ENCODE measurements at places on chromosomes 11 and 22.

DNA sequence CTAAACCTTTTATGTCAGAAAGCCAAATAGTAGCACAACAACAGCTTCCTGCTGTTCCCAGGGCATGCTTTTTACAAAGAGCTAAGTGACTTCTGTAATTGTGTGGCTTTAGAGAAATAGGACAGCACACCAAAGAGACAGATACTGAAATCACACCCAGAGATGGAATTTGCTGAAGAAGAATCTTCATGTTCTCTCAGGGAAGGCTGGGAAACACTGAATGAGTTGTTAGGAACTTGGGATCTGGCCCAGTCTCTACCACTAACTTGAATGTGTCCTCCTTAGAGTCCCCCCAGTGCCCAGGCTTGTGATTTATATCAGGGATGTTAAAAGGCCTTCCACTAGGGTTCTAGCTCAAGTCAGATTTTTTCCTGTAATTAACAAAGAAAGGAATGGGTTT, 175.2 kb downstream of the DBX1 start:
- no peak for DNase-seq

GRCh38 chr22:33908171-33909074, 11.9 kb downstream of the LARGE1 start:
- DNase-seq: no peak

DNA sequence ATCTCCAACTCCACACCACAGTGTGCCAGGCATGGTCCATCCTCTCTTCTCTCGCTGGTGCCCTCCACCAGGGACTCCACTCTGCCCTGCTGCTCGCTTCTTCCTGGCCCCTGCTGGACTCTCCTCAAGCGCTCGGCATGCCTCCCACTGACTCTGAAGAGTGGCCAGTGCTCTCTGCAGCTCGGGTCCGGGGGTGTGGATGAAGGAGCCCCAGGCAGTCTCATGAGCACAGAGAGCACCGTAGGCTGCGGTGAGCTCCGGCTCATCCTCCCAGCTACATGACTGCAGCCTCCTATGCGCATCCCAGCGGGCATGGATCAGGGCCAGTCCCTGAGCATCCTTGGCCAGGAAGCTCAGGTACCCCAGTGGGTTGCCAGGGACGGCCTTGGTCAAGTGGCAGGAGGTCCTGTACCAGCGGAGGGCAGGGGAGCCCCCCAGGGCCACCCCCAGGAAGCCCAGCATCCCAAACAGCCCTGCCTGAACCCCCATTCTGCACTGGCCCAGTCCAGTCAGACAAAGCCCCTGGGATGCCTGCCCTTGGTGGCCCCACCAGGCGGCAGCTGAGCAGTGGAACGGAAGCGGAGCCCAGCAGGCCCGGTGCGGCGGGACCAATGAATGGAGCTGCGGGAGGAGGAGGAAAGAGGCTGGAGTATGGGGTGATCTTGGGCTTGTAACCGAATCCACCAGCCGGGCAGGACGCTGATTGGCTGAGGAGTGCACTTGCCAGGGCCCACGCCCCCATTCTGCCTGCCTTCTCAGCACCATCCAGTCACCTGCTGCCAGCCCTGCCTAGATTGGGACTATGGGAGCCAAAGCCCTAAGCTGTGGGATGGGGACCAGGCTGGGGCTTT, at the start of gene PLA2G3:
TSS of gene PLA2G3 (minus strand) at position 643 of the 851 bp plus-strand sequence. CDS start at position 489, 154 bp downstream.
- DNase-seq: no peak

GRCh38 chr11:65851083-65851579, 6.8 kb downstream of the CFL1 start:
- no peak for DNase-seq

GRCh38 chr11:60790726-60791125, 5.6 kb downstream of the MS4A10 start:
- no peak for DNase-seq

- DNase-seq: no peak
Observed at GRCh38 chr22:43310311-43310710, 32.9 kb downstream of the SCUBE1 start.

GRCh38 chr11:36419791-36420424, 90.2 kb downstream of the TRAF6 start:
- no peak for DNase-seq

DNA sequence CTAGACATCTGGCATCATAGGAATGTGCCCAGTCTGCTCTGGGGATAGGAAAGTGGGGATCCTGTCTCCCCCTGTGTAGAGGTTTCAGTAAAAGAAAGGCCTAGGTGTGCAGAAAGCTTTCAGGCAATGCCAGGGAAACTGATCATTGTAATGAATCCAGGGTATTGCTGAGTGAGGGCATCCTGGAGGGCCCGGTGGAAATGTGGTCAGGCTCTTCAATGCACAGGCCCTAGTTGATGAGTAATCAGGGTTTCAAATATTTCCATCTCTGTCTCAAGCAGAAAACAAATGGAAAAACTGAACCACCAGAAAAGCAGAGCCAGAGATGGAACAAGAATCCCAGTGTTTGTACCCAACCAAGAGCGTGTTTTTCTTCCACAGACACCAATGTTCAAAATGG, 2.0 kb downstream of the CD3E start:
- peak; percentile 54 for DNase-seq

- DNase-seq: no peak
Observed at GRCh38 chr11:112002491-112003216, 22.6 kb upstream of the DLAT start.

DNA sequence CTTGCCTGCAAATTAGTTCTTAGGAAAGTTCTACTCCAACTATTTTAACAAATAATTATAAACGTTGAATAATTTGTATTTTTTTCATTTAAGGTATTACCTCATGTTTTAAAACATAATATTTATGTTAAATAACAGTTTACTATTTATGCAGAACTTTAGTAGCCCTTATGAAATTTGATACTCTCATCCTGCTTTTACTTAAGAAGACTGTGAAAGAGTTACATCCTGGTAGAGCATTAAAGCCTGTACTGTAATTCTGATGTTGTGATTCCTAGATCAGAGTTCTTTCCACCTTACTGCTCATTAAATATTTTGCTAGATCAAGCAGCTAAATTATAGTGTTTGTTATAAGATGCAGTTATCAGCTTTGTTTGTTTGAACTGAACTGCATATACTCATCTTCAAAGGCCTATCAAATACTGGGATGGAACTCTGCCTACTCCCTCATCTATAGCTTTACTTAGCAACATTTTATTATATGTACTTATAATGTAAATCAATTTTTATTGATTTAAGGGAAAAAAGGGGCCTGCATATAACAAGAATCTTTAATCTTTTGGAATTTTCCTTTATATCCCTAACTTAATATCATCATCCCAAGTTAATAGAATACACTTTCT, 304.2 kb downstream of the DYNC2H1 start:
- DNase-seq: no peak

DNA sequence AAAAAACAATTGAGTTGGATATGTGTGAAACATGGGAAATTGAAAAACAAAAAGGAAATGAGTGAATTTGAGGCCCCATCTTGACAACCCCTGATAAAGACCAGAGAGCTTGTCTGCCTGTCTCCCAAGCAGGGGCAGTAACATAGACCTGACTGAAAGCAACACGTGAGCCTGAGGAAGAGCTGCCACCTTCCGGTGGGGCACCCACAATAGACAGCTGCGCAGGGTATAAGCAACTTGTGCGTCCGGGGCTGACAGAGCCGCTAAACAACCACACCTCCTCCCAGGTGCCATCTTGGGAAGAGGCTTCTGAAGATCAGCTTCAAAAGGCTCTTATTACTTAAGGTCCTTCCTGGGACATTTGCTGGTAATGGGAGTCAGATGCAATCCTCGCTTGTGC, 166.8 kb downstream of the NTM start:
- no peak for DNase-seq

GRCh38 chr22:47035425-47035881, 273.0 kb downstream of the TBC1D22A start:
- DNase-seq: no peak

GRCh38 chr11:112012874-112013273, 12.3 kb upstream of the DLAT start:
- DNase-seq: no peak

DNA sequence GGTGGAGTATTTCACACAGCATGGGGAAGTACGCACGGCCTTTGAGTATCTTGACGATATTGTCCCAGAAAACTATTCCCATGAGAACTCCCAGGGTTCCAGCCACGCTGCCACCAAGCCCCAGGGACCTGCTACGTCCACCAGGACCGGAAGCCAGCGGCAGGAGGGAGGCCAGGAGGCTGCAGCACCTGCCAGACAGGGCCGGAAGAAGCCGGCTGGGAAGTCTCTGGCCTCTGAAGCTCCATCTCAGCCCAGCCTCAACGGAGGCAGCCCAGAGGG, 32.6 kb downstream of the IGHMBP2 start:
- no peak for DNase-seq

DNA sequence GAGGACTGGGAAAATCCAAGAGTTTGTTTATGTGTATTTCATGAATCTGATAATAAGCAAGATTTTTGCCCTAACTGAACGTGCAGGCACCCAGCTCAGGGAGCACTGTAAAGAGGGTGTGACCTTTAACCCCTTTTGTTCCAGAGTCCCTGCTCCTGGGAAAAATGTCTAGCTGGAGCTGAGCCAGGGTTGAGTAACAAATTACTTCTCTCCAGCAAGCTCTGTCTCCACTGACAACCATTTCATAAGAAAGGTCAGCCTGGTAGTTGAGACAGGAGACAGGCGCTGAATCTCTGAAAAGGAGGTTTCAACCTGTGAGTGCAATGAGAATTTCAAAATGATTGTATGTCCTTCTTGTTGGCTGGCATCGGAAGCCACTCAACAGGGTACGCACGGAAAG, 156.4 kb upstream of the NARS2 start:
- DNase-seq: no peak

DNA sequence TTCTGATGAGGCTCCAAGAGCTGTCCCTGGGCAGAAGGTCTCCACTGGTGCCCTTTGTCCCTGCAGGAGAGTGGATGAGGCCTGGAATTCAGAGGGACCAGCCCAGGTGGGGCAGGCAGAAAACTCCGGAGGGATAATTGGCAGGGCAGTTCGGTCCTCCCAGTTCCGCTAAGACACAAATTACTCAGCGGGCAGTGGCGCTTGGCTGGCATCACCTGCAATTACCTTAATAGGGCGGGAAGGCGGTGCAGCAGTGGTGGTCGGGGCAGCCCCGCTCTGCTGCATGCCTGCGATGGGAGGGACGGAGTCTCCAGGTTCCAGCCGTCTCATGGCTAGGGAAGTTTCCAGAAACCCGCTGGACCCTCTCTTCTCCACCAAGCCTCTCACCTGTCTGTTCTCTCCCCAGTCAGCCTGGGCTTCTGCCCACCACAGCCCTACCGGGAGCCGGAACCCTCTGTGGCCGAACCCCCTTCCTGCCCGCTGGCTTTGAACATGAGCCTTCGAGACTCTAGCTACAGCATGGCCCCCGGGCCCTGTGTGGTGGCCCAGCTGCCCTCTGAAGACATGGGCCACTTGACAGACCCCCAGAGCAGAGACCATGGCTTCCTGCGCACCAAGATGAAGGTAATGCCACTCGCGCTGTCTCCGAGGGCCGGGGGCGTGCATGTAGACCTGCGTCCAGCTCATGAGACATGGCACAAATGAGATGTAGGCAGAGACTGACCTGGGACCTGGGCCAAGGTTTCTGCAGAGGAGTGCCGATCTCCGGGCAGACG, 7.0 kb downstream of the OVOL1 start:
- DNase-seq: no peak

- DNase-seq: no peak
Observed at GRCh38 chr11:12091956-12092558, 18.3 kb upstream of the MICAL2 start.

GRCh38 chr11:116272181-116272789, 500.5 kb downstream of the BUD13 start:
- no peak for DNase-seq

GRCh38 chr11:46451759-46452158, 60.2 kb upstream of the CHRM4 start:
- no peak for DNase-seq

DNA sequence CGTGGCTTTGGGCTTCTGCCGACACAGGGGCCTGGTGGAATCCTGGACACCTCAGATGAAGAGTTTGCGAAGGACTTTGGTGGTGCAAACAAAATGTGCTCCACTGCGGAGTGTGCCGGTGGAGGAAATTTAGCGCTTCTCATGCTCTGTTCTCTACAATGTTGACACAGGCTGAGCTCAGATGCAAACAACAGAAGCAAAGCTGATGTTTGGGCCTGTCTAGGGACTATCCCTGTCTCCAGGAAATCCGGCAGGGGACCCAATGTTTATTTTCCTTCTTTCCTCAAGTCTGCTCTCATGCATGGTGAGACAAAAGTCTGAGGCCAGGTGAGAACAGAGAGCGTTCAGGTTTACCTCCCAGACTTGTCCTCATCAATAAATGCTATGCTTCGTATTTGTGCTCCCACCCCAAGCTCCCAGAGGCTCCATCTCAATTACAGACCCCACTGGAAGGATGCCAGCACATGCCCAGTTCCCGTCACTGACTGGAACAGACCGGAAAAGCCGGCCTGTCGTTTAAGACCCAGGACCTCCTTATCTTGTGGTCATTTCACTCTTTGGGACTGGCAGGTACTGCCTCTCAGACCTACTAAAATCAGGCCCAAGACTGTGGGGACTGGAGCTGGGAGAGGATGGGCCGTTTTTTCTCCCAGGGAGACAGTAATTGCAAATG, 105.7 kb upstream of the B3GAT1 start:
- DNase-seq: no peak

GRCh38 chr22:23826510-23827350, 12.1 kb downstream of the DERL3 start:
- no peak for DNase-seq

GRCh38 chr22:49423125-49423650, 404.5 kb downstream of the BRD1 start:
- DNase-seq: no peak

GRCh38 chr11:131916638-131917037, 546.2 kb downstream of the NTM start:
- DNase-seq: no peak

GRCh38 chr11:101195294-101195693, 65.7 kb upstream of the PGR start:
- no peak for DNase-seq

- DNase-seq: no peak
Observed at GRCh38 chr11:71996946-71997345, 1.8 kb upstream of the IL18BP start.

DNA sequence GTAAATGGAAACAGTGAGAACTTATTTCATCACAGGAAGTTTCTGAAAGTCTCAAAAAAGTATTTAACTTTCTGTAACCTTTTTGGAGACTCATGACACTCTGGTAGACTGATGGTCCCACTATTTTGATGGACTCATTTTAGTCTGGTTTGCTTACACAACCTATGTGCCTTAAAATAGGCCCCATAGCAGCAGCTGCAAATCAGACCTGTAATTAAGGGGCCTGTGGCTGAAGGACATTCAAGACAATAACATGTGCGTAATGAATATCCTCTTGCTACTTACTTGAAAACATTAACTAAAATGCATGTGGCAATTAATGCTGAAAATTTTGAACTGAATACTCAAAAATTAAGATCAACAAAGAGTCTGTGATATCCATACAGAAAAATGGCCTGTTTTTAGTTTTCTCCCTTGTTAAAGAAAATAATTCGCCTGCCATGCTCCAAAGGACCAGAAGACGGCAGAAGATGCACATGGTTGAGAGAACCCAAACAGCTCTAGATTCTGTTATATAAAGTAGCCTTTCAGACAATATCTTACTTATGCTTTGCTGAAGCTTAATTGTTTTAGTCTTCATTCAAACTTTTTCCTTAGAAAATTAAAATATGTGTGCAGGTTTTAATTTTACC, 568.5 kb downstream of the KCNA4 start:
- no peak for DNase-seq
